ENCODE measurements at places on chromosomes 16 and 17.

GRCh38 chr16:50611332-50611934, 63.2 kb downstream of the NKD1 start:
- DNase-seq: peak; percentile 42

DNA sequence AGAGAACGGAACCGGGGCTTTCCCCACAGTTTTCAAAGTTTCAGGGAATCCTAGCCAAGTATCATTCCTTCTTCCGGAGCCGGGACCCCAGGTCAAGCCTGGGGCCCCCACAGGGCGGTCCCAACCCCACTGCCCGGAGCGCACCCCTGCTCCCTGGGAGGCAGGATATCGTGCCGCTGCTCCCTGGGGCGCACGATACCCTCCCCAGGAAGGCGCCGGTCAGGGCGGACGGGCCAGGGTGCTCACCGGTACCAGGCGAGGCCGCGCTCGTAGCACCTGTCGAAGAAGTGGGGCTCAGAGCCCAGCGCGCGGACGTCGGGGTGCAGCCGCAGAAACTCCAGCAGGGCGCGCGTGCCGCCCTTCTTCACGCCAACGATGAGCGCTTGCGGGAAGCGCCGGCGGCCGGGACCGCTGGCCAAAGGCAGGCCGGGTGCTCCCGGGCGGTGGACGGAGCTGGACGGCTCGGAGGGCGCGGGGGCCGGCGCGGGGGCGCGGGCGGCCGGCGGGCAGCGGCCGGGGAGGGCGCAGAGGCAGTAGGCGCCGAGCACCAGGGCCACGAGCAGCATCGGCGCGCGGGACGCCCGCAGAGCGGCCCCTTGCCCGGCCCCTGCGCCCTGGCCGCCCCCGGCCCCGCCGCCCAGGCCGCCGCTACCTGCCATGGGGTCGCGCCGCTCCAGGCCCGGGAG, 407 bp downstream of the HS3ST6 start:
- DNase-seq: no peak

- DNase-seq: no peak
Measured at GRCh38 chr16:81797443-81797842, 18.4 kb downstream of the PLCG2 start.

DNA sequence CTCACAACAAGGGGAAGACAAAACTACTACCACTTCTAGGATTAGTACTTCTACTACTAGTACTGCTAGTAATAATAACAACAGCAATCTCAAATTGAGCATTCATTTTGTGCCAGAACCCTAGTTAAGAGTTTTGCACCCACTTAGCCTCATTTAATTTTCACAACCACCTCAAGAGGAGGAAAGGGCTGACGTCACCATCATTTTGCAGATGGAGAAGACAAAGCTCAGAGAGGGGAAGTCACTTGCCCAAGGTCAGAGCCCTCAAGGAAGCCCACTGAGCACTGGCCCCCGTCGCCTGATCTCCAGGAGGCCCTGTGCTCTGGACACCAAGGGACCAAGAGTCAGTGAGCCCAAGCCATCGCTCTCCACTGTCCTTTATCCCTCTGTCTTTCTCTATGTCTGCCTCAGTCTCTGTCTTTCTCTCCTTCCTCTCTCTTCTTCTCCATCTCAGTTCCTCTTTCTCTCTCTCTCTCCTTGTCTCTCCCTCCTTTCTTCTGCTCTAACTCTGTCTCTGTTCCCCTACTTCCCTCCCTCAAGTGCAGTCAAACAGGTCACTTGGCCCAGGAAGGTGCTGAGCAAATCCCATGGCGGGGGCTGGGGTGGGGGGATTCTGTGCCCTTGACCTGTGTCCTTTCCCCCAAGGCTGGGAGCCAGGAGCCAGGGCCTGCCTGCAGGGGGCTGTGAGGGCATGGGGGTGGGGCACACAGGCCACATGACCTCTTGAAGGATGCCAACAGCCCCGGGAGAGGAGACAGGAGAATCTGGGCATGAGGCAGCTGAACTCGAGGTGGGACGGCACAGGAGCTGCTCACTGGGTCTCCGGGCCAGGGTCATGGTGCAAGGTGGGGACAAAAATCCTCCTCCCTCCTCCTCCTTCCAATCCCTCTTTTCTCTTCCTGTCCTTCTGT, 11.2 kb upstream of the NGFR start:
- DNase-seq: no peak

- peak; percentile 62 for DNase-seq
Measured at GRCh38 chr16:19704321-19705145, 13.5 kb downstream of the KNOP1 start.

- peak; percentile 89 for DNase-seq
Measured at GRCh38 chr17:34781571-34782108, 179.6 kb downstream of the CCT6B start.

Measured in EL (cell line).